ENCODE measurements at places on chromosomes 7 and 10.

DNA sequence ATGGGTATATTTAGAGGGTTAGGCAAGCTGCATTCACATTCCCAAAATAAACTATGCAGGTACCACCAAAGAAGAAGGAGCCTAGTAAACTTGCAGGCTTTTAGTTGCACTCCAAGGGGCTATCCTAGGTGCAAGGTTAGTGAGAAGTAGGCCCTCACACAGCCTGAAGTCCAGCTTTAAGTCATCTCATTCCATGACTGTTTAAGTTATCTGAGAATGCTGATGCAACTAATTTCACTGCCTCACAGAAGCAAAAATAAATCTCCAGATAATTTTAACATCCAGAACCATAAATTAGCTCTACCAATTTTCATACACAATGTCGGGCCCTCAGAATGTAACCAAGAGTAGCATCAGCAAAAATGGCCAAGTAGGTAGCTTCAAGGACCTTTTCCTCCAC, 34.3 kb upstream of the HHEX start:
- DNase-seq, result no peak

DNA sequence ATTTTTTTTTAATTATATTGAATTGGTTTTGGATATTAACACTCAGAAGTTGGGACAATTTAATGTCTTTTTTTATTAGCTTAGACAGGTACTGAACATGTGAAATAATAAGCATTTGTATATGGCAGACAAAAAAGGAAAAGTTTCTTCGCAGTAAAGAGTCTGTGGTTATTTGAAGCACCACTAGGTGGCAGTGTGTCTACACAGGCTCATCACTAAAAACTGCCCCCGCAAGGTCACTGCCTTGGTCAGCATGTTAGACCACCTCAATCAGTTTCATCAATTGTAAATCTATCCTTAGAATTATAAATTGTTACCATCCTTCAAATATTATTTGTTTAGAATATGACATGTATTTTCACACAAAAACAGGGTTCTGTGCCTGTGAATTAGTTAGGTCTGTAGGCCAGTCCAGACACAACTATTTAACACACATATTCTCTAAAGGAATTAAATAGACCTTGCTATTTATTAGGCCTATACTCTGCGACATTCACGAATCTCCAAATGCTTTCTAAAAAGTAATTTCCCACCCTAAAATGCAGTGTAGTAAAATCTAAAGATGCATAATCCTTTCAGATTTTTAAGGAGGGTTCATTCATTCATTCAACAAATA, 17.0 kb downstream of the PNLIPRP3 start:
- no peak for DNase-seq

GRCh38 chr10:31383810-31384588, 65.0 kb downstream of the ZEB1 start:
- no peak for DNase-seq

GRCh38 chr7:25395976-25396375, 167.7 kb upstream of the NPVF start:
- DNase-seq, result no peak

DNA sequence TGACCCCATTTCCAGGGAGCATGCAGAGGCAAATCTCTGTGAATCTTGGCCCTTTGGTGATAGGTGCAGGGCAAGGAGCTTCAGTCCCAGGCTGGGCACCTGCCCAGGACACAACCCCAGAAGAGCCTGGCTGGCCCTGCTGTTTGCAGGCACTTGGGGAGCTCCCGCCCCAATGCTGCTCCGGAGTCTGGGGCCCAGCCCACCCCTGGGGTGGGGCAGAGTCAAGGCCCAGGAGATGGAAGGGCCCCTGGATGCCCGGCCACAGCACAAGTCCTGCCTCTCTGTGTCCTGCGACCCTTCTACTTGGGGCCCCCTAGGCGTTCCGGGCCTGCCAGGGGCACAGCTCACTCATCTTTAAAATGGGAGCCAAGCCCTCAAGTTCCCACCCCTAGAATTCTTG, 24.7 kb downstream of the PDGFA start:
- no peak for DNase-seq

GRCh38 chr7:2930310-2931033, 86.4 kb upstream of the GNA12 start:
- DNase-seq, result no peak

- no peak for DNase-seq
Measured at GRCh38 chr10:5196702-5197113, at the start of gene AKR1C4. TSS of gene AKR1C4 (plus strand) at chr10:5196837. CDS start at chr10:5196868, 31 bp downstream.

DNA sequence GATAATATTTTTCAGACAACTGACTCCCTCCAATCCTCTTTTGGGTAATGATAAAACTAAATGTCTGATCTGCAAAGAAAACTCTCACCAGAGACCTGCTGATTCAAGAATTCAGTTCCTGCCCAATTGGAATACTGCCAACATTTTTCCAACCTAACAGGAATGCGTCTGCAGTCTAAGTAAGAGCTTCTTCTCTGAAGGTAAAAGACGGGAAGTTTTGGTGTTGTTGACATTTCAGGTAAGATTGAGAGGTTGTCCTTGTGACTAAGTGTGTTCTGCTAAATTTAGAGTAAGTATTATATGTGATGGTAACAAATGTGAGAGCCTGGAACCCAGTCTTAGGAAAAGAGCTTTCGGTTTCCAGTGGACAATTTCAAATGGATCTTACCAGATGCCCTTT, 17.6 kb downstream of the IFIT5 start:
- DNase-seq, result no peak

GRCh38 chr10:58104351-58104751, 163.3 kb downstream of the IPMK start:
- DNase-seq, result peak; percentile 45

GRCh38 chr10:115879372-115880089, 393.5 kb downstream of the GFRA1 start:
- no peak for DNase-seq

DNA sequence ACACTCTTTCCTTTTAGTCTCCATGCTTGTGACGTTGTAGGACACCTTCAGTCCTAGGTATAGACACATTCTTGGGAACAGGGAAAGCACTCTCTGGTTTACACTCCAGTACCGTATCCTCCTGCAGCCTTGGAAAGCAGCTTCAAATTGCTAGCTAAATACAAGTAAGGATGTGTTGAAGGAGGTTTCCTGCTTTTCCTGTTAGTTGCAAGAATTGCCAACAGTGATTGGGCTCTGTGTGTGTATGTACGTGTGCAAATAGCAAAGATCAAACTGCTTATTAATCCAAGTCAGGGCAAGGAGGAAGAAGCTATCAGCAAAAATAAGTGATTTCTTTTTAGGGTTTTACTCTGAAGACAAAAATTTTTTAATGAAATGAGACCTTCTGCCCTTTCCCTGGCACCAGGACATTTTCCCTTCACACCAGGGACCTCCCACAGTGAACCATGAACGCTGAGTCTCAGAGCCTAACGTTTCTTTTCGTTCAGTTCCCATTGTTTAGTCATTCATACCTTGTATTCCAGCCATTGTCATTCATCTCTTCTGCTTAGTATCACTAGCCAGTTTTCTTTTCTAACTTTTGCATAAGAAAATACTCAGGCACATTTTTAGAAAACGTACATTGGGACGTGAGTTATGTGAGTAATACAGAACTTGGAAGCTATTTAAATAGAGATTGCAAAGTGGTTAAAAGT, 36.9 kb upstream of the AUTS2 start:
- DNase-seq, result no peak

DNA sequence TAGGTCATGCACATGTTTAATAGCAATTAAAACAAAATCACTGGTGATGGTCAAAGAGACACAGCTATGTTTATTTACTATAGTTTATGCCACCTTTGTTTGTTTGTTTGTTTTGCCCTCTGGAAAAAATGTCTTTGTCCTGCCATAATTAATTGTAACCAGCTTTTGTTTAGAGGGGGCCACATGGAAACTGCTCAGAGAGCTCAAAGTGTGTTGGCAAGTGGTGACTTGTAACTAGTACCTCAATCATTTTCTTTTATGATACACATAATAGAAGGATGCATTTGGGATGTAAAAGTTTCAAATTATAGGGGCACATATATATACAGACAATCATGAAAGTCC, 40.2 kb downstream of the GRK5 start:
- no peak for DNase-seq

DNA sequence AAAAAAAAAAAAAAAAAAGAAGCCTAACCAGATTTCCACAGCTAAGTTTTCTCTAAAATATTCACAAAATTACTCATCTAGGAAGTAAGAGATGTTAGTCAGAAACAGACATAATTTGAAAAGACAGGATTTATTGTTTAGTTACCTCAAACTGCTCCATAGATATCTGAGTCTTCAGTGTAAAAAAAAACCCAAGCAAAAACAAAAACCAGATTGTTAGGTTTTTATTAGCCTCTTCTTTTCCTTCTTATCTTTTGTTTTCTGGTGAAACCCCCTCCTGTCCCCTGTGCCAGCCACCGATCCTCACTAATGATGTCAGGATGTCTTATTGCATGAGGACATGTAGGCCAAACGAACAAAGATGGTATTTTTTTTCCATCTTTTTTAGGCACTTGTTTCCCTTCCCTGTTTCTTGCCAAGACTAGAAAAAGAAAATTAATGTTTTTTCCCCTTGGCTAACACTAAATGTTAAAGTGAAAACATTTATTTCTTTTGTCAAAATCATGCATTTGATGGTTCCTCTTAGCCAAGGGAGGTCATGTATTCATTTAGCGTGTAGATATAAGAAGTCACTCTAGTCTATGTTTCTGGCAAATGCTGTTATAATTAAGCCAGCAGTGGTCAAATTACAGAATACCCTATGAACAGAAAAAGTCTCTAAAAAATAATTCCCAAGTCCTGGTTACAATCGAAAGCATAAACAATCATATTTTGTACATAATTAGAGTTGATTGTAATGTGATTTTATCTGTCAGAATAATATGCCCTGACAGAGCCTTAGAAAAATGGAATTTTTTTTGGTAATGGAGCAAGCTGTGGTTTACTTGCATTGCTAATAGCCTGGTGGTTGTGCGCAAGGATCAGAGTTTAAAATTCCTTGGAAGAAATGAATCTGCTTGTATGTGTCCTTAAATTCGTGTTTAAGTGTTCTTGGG, 702.4 kb upstream of the FZD8 start:
- DNase-seq, result no peak

DNA sequence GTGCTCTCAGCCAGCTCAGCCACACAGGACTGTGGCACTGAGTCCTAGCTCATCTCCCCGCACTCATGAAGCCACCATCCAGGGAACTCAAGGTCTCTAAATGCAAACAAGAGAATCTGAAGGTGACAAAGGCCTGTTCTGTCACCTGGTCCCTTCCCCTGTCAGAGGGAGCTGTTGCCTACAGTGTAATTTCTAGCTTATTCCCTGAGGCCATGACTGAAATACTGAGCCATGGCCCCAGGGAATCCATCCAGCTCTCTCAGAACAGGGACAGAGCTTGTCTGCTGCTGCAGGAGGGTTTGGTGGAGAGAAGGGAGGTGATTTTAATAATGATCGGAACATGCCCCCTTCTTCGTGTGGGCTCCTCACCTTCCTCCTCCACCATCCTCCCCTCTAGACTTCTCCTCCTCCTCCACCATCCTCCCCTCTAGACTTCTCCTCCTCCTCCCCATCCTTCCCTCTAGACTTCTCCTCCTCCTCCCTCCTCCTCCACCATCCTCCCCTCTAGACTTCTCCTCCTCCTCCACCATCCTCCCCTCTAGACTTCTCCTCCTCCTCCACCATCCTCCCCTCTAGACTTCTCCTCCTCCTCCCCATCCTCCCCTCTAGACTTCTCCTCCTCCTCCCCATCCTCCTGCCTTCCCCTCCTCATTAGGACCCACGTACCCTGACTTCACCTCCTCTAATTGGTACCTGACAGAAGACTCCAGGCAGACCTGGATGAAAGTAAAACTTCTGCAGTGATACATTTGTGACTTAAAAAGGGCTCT, 338.0 kb upstream of the MKI67 start:
- no peak for DNase-seq

Data from skeletal muscle cell (primary cell).